ENCODE measurements at places on chromosomes 2 and 18.

DNA sequence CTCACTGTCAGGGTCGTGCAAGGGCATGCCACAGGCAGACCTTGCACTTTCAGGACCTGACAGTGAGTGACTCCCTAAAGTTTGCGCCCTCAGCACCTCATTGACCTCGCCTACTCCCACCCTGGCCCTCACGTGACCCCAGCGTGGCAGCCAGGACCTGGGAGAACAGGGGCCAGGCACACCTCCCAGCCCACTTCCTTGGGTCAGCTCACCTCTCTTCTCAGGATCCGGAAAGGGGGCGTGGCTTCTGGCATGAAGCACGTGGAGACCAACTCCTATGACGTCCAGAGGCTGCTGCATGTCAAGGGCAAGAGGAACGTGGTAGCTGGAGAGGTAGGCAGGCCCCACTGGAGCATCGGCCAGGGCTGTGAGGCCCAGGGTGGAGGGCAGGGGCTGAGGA is 8.8 kb downstream of the VIL1 start:
- DNase-seq: no peak

DNA sequence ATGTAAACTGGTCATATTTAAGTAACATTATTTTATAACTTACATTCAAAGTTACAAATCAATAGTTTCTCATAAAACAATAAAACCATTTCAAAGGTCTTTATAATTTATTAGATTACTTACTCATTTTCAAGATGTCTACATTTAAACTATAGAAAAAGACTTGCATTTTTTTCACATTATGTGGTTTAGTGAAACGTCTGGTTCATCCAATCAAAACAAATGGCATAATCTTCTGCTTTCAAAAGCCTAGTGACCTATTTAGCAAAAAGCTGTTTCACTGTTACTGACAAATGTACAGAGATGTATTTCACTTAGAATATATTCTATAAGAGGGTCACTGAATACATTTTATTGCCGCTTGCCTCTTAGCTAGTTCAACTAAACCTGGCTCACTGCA is 49.3 kb upstream of the MCM6 start:
- DNase-seq: no peak

GRCh38 chr2:218149098-218149497 is 17.7 kb downstream of the CXCR1 start:
- no peak for DNase-seq

DNA sequence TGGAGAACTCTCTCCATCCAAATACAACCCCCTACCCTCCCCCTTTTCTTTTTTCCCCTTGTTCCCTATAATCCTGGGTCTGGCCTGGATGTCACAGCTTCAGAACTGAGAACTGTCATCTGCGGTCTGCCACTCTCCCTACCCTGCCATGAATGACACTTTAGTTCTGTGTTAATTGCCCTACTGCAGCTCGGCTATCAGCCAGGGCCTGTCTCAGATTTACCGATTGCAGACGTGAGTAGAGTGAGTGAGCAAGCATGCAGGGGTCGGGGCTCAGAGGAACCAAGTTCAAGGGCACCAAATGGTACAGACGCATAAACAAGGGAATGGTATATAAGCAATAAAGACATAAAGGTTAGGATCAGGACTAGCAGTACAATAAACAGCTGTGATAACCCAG is 967.8 kb downstream of the BCL11A start:
- DNase-seq: no peak

Measured in putamen (tissue), 1 donor.